KBM-7 (cell line): ENCODE measurements at places on chromosomes 16 and 17.

DNA sequence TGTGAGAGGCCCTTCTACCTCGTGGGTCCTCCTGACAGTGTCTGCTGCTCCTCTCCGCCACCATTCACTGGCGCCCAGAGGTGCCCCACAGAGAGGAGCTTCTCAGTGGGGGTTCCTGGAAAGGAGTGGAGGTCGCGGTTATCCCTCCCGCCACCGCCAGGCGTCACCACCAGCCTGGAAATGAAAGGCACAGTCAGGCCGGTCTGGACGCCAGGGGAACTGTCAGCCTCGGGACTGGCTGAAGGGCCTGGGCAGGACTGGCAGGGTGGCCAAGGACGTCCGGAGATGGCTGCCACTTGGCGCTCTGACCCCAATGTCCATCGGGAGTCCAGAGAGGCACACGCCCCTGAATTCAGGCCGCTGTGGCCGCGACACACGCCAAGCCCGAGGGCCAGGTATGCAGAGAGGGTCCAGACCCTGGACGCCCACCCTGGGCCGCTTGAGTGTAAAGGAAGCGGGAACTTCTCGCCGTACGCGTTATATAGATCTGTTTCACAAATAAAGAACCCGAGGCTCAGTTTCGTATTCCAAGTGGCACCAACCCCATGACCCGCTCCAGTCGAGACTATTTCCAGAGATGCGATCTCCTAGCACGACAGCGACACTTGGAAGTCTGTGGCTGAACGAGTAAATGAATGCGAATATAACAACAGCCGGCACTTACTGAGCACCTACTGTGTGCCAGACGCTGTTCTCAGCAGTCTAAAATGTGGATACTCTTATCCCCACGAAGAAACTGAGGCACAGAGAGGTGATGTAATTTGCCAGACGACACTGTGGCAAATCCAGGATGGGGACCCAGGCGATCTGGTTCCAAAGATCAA is 7.6 kb upstream of the NXPH3 start:
- peak; percentile 88 for DNase-seq

DNA sequence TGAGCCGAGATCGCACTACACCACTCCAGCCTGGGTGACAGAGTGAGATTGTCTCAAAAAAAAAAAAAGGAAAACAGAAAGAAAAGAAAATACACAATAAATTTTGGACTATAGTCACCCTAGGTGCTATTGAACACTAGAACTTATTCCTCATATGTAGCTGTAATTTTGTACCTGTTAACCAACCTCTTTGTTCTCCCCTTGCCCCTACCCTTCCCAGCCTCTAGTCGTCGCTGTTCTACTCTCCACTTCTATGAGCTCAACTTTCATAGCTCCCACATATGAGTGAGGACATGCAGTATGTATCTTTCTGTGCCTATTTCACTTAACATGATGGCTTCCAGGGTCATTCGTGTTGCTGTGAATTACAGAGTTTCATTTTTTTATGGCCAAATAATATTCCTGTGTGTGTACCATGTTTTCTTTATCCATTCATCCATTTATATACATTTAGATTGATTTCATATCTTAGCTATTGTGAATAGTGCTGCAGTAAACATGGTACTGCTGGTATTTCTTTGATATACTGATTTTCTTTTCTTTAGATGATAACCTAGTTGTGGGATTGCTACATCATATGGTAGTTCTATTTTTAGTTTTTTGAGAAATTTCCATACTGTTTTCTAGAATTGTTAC is 28.3 kb downstream of the VPS35L start:
- DNase-seq: peak; percentile 71

GRCh38 chr16:23821875-23822688 is 13.7 kb upstream of the PRKCB start:
- no peak for DNase-seq

GRCh38 chr16:78768718-78769117 is 669.3 kb downstream of the WWOX start:
- DNase-seq: no peak

DNA sequence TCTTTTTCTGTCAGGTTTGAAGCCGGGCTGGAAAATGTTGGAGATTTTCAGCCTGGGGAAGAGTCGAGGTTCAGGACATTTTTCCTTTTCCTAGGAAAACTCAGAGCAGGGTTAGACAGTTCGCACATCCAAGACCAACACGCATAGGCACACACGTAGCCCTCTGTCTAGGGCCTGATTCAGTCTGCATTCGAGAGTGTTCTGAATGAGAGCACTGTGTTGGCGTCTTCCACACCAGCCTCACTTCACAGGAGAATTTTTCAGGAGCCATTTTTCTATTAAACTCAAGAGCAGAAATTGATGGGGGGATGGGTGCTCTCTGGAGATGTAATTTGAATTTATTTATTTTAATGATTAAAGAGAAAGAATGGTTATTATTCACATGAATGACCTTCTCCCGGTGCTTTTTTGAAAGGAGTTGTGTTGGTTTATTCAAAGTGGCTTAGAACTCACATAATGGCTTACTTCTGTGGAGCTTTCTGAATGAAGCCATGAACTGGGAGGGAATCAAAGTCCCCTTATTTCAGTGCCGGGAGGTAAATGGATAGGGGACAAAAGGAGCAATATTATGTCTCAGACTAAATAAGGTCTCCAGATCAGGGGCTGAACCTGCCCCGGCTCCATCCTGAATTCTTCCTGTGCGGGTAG is 194.3 kb downstream of the CCDC182 start:
- no peak for DNase-seq

- peak; percentile 86 for DNase-seq
These were observed 129.8 kb downstream of the C16orf78 start for GRCh38 chr16:49503256-49504022.
